ENCODE measurements at places on chromosomes 4 and X.

- DNase-seq, result no peak
Measured at GRCh38 chr4:144715230-144715629, 69.3 kb downstream of the HHIP start.

DNA sequence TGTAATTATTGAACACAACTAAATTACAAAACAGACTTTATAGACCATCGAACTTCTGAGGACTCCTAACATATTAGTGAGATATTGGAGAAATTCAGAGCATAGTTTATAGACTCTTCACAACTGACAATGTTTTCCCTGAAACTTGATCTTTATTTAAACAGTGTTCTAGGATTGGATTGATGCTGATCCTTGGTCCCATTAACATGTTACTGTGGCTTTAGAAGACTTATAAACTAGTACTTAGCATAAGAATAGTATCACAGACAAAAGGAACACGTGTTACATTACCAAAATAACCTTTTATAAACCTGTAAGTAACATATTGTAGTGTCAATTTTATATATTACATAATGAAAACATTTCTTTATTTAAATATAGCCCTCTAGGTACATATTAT, 689.6 kb downstream of the CCSER1 start:
- no peak for DNase-seq

DNA sequence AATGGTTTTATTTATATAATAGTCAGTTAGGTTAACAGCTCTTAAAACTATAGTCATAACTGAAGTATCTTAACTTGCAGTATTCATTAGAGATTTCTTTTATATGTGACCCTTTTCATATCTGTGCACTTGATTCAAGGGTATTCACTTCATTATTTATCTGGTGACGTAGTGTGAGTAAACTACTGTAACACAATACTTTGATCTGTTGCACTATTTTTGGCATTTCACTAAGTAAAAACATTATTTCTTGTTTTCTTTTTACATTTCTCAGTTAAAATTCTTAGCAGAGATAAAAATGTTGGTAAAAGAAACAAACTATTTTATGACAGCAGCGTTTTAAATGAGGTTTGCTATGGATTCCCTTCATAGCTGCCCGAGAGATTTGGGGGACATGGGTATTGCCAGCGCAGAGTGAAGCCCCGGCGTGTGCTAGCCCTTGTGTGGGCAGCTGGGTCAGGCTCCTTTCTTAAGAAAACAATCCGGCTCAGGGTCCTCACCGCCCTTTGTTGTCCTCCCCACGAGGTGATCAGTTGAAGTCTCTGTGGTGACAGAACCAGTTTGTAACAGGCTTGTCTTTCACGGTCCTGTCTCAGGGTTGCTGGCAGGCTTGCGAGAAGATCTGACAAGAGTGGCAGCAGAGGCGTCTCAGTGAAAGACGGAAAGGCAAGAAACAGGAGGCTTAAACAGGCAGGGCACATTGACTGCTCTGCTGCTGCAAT, 293.4 kb downstream of the BMPR1B start:
- DNase-seq, result no peak

- DNase-seq, result no peak
Measured at GRCh38 chr4:41458689-41459088, 79.3 kb upstream of the LIMCH1 start.

- DNase-seq, result no peak
Measured at GRCh38 chrX:12967711-12968465, 7.0 kb upstream of the TMSB4X start.

GRCh38 chr4:153661908-153662307, 22.2 kb upstream of the TLR2 start:
- no peak for DNase-seq

Measured in hematopoietic multipotent progenitor cell treated with erythropoietin and hydrocortisone succinate and interleukin-3 and kit ligand, for 15 days (in vitro differentiated cells).